ENCODE measurements at places on chromosomes 2 and 18.

DNA sequence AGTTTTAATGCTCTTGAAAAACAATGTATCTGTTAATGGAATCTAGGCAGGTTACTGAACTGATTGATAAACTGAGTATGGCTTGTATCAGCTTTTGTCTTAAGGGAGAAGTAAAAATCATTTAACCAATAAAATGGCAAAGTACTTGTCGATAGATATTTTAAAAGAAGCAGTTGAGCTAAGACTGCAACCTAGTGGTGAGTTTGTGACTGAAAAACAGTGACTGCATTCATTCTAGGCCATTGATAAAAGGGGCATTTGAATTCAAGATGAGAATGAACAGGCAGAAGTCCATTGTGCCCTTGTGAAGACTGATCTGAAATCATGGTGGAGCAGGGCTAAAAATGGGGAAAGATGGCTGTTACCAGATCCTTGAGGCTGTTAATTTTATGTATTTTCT, 59.4 kb upstream of the MSTN start:
- H3K27me3 ChIP-seq, result no peaks in the 10 kb centered on the region
- no peak overlapping the region for H3K4me3 ChIP-seq
- H3K36me3 ChIP-seq, result no peaks in the 10 kb centered on the region
- DNase-seq, result no peak
- H3K27ac ChIP-seq, result no peak overlapping the region
- peaks cover 9% of the 10 kb centered on the region for H3K4me1 ChIP-seq

- no peak overlapping the region for H3K27ac ChIP-seq
- H3K4me1 ChIP-seq, result no peaks in the 10 kb centered on the region
- peaks cover 4% of the 10 kb centered on the region for H3K27me3 ChIP-seq
- no peak overlapping the region for H3K4me3 ChIP-seq
- H3K36me3 ChIP-seq, result no peaks in the 10 kb centered on the region
Observed at GRCh38 chr18:59942601-59943000, 42.8 kb downstream of the PMAIP1 start.

- H3K27ac ChIP-seq, result no peak overlapping the region
- H3K27me3 ChIP-seq, result no peaks in the 10 kb centered on the region
- peaks cover 40% of the 10 kb centered on the region for H3K4me1 ChIP-seq
Observed at GRCh38 chr2:191105082-191105481, 45.7 kb downstream of the STAT4 start.

GRCh38 chr2:16050261-16050907, 110.0 kb downstream of the MYCN start:
- H3K4me1 ChIP-seq, result no peaks in the 10 kb centered on the region
- H3K27me3 ChIP-seq, result no peaks in the 10 kb centered on the region
- no peaks in the 10 kb centered on the region for H3K36me3 ChIP-seq
- no peak overlapping the region for H3K27ac ChIP-seq

DNA sequence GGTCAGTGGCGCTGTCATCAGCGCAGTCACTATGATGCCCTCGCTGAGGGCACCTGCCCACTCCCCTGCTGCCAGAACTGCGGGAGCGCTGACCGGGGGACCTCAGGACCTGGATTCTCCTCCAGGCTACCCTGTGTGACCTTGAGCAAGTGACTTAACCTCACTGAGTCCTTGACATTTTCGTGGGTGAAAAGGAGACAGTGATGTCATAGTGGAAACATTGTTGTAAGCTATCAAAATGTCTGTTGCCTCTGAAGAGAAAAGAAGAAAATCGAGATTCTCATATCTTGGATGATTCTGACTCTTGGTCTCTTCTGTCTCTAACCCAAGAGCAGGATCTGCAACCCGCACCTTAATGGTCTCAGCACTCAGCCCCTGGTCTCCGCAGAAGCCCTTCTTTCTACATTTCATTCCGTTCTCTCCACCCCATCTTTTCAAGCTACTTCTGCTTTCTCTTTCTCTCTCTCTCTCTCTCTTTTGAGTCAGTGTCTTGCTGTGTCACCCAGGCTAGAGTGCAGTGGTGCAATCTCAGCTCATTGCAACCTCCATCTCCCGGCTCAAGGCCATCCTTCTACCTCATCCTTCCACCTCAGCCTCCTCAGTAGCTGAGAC, 978 bp upstream of the TUBA4A start:
- peak; percentile 54 for DNase-seq
- H3K4me1 ChIP-seq, result peaks cover 32% of the 10 kb centered on the region
- H3K36me3 ChIP-seq, result peaks cover 34% of the 10 kb centered on the region
- H3K27me3 ChIP-seq, result peaks cover 10% of the 10 kb centered on the region
- peak overlapping the region; percentile 70 for H3K4me3 ChIP-seq

DNA sequence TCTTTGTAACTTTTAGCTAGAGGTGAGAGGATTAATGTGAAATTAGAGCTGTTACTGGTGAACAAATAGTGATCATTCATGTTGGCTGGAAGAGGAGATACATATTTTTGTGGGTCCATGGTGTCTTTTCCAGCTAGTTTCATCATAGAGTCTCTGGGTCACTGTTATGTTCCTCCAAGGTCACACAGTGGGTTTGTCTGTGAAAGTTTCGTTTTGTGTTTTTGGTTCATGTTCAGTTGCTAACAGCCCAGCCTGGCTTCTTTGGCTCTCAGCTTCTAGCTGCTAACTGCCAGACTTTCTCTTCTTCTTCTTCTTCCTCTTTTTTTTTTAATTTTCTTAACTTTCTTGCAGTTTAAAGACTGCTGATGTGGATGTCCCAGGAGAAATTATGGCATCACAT, 480.0 kb upstream of the SYT4 start:
- no peak for DNase-seq
- H3K4me1 ChIP-seq, result no peaks in the 10 kb centered on the region
- no peak overlapping the region for H3K4me3 ChIP-seq
- no peaks in the 10 kb centered on the region for H3K36me3 ChIP-seq
- H3K27ac ChIP-seq, result no peak overlapping the region

DNA sequence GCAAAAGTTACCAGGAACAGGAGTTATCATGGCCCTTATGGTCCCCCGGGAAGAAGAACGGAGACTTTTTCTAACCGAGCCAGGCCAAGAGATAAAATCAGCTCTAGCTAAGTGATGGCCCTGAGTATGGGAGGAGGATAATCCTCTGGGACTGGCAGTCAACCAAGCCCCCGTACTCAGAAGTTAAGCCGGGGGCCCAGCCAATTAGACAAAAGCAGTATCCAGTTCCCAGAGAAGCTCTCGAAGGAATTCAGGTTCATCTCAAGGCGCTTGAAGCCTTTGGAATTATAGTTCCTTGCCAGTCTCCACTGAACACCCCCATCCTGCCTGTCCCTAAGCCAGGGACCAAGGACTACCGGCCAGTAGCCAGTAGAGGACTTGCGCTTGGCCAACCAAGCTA, 365.3 kb upstream of the TCF4 start:
- DNase-seq, result no peak
- no peak overlapping the region for H3K4me3 ChIP-seq
- H3K27ac ChIP-seq, result no peak overlapping the region
- no peaks in the 10 kb centered on the region for H3K4me1 ChIP-seq
- H3K36me3 ChIP-seq, result no peaks in the 10 kb centered on the region

DNA sequence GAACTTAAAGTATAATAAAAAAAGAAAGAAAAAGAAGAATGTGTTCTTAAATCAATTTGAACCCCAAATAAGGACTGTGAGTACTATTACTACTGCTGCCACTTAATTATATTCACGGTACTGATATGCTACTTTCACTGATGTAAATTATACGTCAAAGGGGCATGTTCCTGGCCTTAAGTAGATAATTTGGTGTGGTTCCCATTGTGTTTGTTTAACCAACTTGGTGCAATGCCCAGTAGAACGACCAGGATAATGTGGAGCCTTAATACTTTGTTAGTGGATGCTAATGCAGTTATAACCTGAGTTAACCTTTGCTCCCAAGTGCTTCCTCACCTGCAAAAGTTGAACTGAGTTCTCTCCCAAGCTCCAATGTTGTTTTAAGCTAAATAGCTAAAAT, 142.0 kb downstream of the NR4A2 start:
- H3K27me3 ChIP-seq, result no peaks in the 10 kb centered on the region
- no peaks in the 10 kb centered on the region for H3K36me3 ChIP-seq
- H3K4me3 ChIP-seq, result no peak overlapping the region

- peak overlapping the region; percentile 40 for H3K4me3 ChIP-seq
- H3K27me3 ChIP-seq, result peaks cover 40% of the 10 kb centered on the region
- no peak for DNase-seq
- peaks cover 10% of the 10 kb centered on the region for H3K4me1 ChIP-seq
- H3K36me3 ChIP-seq, result peaks cover 3% of the 10 kb centered on the region
- no peak overlapping the region for H3K27ac ChIP-seq
Observed at GRCh38 chr2:241559323-241560161, 997 bp downstream of the BOK start.

DNA sequence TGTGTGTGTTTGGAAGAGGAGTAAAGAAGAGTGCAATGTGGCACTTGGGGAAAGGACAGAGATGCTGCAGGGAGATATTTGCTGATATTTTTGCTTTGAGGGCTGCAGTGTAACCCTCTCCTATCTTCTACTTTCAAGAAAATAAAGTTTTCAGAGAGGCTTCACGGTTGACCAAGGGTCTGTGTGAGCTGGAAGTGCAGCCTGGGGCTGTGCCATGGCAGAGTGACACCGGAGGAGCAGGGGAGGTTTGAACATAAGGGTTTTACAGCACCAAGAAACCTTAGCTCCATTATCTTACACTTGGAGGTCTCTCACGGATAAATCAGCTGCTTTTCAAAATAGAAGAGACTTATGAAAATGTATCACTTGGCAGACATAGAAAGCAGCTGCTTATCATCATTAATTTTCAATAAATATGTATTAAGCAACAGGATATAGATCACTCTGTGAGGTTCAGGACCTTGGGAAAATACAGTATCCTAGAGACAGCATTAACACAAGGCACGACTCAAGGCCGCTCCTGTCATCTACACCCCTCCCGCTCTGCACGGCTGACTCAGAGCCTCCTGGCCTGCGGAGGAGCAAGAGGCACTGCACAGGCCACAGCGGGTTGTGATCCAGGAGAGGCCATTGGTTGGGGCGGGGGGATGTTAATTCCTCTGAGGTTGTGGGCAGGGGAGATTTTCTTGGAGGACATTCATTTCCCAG, 127.8 kb downstream of the COPS8 start:
- no peak overlapping the region for H3K4me3 ChIP-seq
- no peaks in the 10 kb centered on the region for H3K4me1 ChIP-seq

DNA sequence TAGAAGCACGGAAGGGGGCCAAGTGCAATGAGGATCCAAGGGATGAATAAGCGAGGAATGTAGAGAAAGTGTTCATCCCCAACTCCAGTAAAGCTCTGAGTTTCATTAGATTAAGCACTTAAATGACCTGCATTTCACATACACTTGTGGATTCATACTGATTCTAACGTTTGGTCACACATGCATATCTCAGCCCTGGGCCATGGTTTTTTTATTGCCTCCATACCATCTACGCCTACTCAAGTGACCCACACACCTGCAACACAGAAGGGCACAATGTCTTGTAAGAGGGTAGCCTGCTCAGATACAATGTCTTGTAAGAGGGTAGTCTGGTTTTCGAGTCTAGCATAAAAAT, 566 bp upstream of the MRPS5 start:
- no peak for DNase-seq
- H3K4me3 ChIP-seq, result peak overlapping the region; percentile 96
- no peaks in the 10 kb centered on the region for H3K27me3 ChIP-seq
- H3K36me3 ChIP-seq, result peaks cover 23% of the 10 kb centered on the region
- H3K4me1 ChIP-seq, result peaks cover 39% of the 10 kb centered on the region

- no peaks in the 10 kb centered on the region for H3K27me3 ChIP-seq
- H3K36me3 ChIP-seq, result no peaks in the 10 kb centered on the region
- H3K27ac ChIP-seq, result no peak overlapping the region
Observed at GRCh38 chr18:950882-951495, 46.3 kb downstream of the ADCYAP1 start.

DNA sequence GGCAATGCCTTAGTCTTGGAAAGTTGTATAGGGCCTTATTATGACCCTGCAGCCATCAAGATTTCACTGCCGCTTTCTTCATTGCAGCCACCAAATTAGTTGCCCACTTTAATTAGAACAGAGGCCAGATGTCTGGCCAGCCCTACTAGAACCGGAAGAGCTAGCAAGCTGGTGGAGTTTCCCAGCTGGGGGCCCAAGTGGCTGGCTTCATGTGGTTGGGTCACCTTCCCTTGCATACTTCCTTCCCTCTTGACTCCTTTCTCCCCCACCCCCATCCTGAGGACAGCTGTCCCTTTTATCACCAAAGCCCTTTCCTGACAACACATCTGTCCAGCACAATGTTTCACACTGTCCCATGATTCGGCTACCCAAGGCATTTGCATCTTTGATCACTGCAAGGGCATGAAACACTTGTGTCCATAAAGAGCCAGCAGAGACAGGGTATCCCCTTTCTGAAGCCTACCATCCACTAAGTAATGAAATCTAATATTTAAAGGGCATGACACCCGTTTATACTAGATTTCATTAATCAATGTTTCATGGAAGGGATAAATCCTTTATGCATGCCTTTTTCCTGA, 187.2 kb downstream of the BCL11A start:
- no peak overlapping the region for H3K4me3 ChIP-seq
- DNase-seq, result no peak
- peaks cover 4% of the 10 kb centered on the region for H3K27me3 ChIP-seq

- H3K4me3 ChIP-seq, result no peak overlapping the region
- peaks cover 34% of the 10 kb centered on the region for H3K27me3 ChIP-seq
- H3K4me1 ChIP-seq, result no peaks in the 10 kb centered on the region
- DNase-seq, result no peak
- no peak overlapping the region for H3K27ac ChIP-seq
Observed at GRCh38 chr2:99081891-99082290, 59.6 kb upstream of the C2orf15 start.

DNA sequence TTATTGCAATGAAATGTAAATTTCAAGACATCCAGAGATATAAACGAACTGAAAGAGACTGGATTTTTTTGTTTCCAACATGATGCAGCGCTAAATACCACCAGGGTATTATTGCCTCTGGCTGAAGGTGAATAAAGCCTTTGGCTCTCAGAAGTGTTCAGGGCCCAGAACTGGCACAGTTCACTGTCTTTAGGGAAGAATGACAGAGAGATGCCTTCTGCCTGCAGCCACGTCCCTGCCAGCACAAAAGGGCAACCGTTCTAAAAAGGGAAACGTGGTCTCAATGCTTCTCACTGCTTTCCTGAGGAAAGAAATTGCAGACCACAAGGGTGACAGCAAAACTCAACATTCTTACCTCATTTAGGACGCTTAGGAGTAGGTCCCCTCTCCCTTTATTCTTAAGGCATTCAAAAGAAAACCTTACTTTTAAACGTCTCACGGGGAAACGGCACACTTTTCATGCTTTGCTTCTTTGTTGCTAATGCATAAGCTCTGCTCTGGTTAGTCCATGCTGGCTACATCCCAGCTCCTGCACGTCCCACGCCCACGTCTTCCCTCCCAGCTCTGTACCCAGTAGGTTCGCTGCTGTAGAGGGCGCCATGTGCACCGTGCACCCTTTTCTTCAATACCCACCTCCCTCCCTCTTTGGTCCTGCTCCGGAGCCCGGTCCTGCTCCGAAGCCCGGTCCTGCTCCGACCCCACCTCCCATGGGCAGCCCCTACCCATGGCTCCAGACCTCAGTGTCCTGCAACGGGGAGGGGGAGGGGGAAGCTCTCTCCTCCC, 171.0 kb downstream of the HRH4 start:
- DNase-seq, result no peak
- H3K27ac ChIP-seq, result no peak overlapping the region
- H3K4me3 ChIP-seq, result no peak overlapping the region
- H3K36me3 ChIP-seq, result no peaks in the 10 kb centered on the region

- H3K4me3 ChIP-seq, result no peak overlapping the region
- no peak overlapping the region for H3K27ac ChIP-seq
- H3K4me1 ChIP-seq, result no peaks in the 10 kb centered on the region
- no peak for DNase-seq
- H3K27me3 ChIP-seq, result no peaks in the 10 kb centered on the region
Observed at GRCh38 chr2:74304332-74305148, 38.7 kb downstream of the SLC4A5 start.

- no peaks in the 10 kb centered on the region for H3K36me3 ChIP-seq
- no peak for DNase-seq
- no peak overlapping the region for H3K4me3 ChIP-seq
- no peaks in the 10 kb centered on the region for H3K4me1 ChIP-seq
- H3K27me3 ChIP-seq, result peaks cover 2% of the 10 kb centered on the region
- H3K27ac ChIP-seq, result no peak overlapping the region
Observed at GRCh38 chr18:10025711-10026670, 112.2 kb downstream of the VAPA start.
